ENCODE measurements at places on chromosomes 2 and 18. TPM values are rescaled to one million over a fixed set of nuclear protein-coding genes. Genes with fewer than 3 reads are reported as not detected.

CYTIP gene
- 231 TPM for total RNA-seq

MRO gene
- not detected for total RNA-seq

POTEI gene
- total RNA-seq: not detected

SLC4A5 gene
- 10.9 TPM for total RNA-seq

NOTO gene
- total RNA-seq: not detected

PROKR1 gene
- total RNA-seq: not detected

LIMS3 gene
- 3.7 TPM for total RNA-seq

CCDC148 gene
- total RNA-seq: not detected

MEIS1 gene
- total RNA-seq: not detected

OXER1 gene
- total RNA-seq: not detected

LOXL3 gene
- 0.32 TPM for total RNA-seq

HJURP gene
- 0.19 TPM for total RNA-seq

HOXD11 gene
- total RNA-seq: not detected

LONRF2 gene
- total RNA-seq: 0.03 TPM

ANKAR gene
- 20.2 TPM for total RNA-seq

ZAP70 gene
- 404 TPM for total RNA-seq

SCG2 gene
- total RNA-seq: not detected

RND3 gene
- not detected for total RNA-seq

SLC9A4 gene
- 0.08 TPM for total RNA-seq

CRYGC gene
- total RNA-seq: not detected

ALLC gene
- total RNA-seq: not detected

KCNIP3 gene
- not detected for total RNA-seq
